Activated naive CD4-positive, alpha-beta T cell treated with Interleukin-2 at 50 U/mL for 16 hours (primary cell): ENCODE measurements at places on chromosomes 13 and 19.

DNA sequence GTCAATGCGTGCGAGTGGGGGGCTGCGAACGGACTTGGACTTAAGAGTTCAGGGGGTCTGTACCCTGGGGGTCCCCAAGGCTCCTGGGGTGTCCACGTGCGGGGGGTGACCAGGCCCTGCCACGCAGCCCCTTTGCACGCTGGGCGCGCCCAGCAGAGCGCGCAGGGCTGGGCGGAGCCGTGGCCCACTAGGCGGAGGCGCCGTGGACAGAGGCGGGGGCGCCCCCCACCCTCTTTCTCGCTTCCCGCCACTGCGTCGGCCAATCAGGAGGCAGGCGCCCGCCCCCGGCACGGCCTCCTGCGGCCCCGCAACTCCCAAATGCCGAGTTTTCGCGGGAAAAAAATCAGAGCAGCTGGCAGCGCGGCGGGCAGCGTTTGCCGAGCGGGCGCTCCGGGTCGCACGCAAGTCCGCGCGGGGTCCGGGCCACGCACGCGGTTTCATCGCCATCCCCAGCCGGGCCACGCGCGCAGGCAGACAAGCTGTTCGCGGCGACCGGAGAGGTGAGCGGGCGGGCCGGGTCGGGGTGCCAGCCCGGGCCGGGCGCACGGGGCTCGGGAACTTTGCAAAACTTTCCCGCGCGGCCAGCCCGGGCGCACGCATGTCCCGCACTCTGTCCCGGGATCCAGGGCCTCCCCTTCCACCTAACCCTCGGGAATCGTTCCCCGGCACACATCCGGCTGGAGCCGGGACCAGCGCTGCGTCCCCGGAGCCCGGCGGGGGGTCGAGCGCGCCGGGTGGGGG, at the start of gene UHRF1:
UHRF1 (plus strand) TSS at position 346 of the 741 bp plus-strand sequence. CDS start 1,385 bp downstream, outside the sequence.
- peak; percentile 47 for DNase-seq

- DNase-seq, result no peak
These were observed 30.6 kb upstream of the IGSF23 start for GRCh38 chr19:44582581-44583265.

GRCh38 chr13:97280478-97280877, 58.3 kb downstream of the MBNL2 start:
- no peak for DNase-seq

- no peak for DNase-seq
These were observed 63.2 kb downstream of the CCDC70 start for GRCh38 chr13:51924756-51925544.
